NCI-H774 (cell line): ENCODE measurements at places on chromosomes 13 and 19.

- DNase-seq, result no peak
Observed at GRCh38 chr19:55132453-55133129, 15.2 kb upstream of the PPP1R12C start.

- DNase-seq, result no peak
Observed at GRCh38 chr19:38974624-38975213, 823 bp downstream of the FBXO17 start.

GRCh38 chr19:35155441-35155840 lies 906 bp downstream of the FXYD5 start:
- no peak for DNase-seq

DNA sequence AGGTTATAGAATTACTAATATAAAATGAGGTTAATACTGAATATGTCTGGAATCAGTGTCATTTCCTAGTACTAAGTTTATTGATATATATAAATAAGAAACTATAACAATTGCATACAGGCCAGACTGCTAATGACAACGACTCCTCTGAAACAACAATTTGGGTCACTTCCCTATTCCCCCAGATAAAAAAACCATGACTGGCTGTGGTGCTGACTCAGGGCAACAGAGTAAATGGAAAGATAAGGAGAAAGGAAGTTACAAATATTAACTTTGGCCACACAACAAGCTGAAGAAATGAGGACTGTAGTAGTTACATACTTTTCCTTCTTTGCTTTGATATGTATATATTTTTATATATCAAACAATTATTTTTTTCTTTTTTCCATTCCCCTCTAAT lies 263.7 kb upstream of the PCDH9 start:
- no peak for DNase-seq

- DNase-seq, result no peak
Observed at GRCh38 chr13:109704771-109705635, 81.4 kb downstream of the IRS2 start.

DNA sequence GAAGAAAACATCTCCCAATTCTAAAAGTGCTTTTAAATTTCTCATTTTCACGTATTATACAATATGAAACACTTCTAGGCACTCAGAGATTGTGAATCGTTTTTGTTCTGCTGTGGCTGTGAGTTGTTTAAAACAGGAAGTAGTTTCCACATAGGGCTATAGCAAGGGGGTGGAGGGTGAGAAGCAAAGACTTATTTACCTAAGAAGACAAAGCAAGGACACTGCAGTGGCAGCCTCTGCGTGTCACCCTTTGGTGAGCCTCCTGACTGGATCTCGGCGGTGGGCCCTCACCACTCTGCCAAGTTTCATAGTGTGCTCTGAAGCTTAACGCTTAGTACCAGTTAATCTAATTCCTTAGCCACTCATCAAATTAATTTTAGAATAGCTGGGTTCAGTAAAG lies 56.8 kb downstream of the TNFSF13B start:
- DNase-seq, result peak; percentile 70

DNA sequence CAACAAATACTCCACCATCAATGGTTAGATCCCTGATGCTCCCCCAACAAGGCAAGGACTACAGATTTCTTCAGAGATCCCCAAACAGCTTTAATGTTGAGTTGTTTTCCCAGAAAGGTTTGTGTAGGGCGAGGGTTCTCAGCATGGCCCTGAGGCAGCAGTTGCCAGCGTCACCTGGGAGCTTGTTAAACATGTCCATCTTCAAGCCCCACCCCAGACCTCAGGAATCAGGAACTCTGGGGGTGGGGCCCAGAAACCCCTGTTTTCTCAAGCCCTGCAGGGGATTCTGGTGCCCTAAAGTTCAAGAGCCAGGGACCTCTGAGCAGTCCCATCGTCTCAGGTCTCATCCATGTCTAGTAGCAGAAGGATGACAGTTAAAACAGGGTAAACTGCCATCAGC lies 9.6 kb downstream of the EFNB2 start:
- no peak for DNase-seq

DNA sequence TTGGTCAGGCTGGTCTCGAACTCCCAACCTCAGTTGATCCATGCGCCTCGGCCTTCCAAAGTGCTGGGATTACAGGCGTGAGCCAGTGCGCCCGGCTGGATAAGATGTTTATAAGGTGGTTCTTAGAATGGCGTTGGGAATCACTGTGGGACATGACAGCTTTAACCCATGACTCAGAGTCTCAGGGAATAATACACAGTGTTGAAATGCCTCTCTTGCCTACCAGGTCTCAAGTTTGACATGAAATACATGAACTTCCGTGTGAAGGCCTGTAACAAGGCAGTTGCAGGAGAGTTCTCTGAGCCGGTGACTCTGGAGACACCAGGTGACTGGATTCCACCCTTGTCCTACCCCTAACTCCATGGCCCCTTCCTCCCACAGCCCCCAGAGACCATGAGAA lies 12.6 kb downstream of the FSD1 start:
- DNase-seq, result no peak

DNA sequence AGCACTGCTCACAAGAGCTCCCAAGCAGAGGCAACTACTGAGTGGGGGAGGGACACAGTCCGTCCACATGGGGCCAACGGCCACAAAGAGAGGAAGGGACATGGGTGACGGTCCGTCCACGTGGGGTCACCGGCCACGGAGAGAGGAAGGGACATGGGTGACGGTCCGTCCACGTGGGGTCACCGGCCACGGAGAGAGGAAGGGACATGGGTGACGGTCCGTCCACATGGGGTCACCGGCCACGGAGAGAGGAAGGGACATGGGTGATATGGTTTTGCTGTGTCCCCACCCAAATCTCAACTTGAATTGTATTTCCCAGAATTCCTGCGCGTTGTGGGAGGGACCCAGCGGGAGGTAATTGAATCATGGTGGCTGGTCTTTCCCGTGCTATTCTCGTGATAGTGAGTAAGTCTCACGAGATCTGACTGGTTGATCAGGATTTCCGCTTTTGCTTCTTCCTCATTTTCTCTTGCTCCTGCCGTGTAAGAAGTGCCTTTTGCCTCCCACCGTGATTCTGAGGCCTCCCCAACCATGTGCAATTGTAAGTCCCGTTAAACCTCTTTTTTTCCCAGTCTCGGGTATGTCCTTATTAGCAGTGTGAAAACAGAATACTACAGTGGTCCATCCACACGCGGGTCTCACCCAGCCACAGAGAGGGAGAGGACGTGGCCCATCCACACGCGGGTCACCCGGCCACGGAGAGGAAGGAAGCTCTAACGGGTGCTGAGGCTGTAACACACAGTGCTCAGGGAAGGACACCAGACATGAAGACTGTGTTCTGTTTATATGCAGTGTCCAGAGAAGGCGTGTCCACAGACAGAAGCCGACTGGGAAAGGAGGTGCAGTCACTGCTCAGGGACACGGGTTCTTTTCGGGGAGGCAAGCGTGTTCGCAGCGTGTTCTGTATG lies 48.5 kb downstream of the GAS6 start:
- no peak for DNase-seq

- DNase-seq, result no peak
Observed at GRCh38 chr13:51624695-51625345, 40.6 kb downstream of the WDFY2 start.

DNA sequence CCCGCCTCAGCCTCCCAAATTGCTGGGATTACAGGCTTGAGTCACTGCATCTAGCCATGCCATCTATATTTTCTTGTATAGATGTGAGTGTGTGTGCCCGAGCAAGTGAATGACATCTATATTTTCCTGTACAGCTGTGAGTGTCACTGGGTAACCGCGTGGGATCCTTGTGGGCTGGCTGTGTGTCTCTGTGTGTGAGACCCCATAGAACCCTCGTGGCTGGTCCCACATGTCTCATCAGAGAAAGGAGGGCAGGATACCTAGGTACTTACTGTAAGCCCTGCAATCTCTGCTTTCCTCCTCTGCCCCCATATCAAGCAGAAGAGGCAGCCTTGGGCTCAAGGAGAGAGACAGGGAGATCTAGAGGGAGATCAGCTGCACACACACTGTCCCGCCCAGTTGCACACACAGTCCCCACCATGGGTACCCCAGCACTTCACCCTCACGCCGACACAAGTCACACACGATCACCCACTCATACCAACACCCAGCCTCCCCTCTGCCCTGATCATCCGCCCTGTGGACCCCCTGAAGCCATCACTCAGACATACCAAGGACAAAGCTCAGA lies 655 bp downstream of the DENND1C start:
- no peak for DNase-seq

DNA sequence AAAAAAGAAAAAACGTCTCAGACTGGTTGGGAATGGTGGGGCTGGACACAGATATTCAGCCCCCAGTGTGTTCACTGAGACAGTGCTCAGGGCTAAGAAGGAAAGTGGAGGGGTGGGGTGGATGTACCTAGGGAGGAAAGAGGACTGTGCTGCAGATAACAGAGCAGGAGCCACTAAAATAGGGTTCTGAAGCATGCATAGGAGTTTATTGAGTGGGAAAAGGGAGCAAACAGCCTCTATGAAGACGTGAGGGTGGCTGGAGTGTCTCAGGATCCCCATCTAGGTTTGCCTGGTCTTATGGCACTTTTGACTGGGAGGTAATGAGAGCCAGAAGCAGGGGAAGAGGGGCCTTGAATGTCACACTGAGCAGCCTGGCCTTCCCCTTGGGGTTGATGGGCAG lies 3.4 kb downstream of the MEGF8 start:
- DNase-seq, result no peak

DNA sequence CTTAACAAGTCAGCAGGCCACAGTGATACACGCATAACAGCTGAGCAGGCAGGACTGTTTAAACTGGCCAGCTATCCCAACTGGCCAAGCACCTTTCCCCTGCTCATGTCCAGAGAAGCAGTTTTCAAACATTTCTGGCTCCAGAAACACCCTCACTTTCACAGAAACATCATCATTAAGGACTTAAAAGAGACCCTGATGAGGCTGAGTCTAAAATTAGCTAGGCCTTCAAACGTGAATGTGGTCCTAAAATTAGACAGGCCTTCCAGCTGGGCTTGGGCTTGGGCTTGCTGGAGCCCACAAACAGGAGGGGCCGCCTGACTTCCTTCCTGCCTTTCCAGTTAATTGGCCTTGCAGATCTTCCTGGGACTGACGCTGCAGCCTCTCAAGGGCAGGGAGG lies 334.2 kb downstream of the DNAJC15 start:
- no peak for DNase-seq

DNA sequence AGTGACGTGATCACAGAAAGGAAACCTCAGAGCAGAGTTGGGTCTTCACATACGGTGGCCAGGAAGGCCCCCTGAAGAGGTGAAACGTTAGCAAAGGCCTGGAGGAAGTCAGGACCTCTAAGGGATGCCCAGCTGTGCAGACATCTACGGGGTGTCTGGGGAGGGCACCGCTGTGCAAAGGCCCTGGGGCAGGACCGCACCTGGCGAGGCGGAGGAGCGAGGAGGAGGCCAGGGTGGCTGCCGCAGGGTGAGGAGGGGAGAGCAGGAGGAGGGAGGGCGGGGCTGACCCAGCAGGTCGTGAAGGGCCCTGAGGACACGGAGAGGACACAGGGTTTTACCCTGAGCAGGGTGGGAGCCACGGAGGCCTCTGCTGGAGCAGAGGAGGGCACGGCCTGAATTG lies 11.8 kb upstream of the MADCAM1 start:
- DNase-seq, result no peak

GRCh38 chr19:44776402-44777096 lies 1.1 kb upstream of the CBLC start:
- DNase-seq, result no peak

- DNase-seq, result no peak
Observed at GRCh38 chr13:67318860-67319259, 88.7 kb upstream of the PCDH9 start.

DNA sequence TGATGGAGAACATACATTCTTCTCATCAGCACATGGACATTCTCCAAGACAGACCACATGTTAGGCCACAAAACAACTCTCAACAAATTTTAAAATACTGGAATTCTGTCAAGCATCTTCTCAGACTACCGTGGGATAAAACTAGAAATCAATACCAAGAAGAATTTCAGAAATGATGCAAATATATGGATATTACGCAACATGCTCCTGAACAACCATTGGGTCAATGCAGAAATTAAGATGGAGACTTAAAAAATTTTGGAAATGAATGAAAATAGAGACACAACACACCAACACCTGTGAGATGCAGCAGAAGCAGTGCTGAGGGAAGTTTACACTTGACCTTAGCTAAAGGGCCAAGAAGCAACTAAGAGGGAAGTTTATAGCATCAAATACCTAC lies 162.8 kb downstream of the CACNA1A start:
- DNase-seq, result no peak

DNA sequence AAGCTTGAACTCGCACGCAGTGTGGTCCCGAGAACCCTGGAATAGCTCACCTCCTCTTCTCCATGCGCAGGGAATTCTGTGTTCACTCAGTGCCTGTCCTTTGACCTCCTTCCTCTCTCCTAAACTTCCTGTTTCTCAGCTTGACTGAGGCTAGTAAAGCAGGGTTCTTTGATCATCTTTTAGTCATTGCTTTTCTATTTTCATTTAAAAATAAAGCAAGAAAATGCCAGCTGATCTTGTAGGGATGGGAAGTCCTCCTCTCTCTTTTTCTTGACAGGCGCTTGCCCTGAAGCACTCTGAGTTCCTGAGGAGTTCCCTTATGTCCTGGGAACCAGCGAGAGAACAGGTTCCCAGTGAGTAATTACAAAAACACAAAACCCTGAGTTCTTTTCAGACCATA lies 62.8 kb downstream of the ARHGEF7 start:
- no peak for DNase-seq

GRCh38 chr13:41389580-41389979 lies 67.8 kb upstream of the RGCC start:
- DNase-seq, result no peak

GRCh38 chr19:31344403-31344802 lies 4.8 kb downstream of the TSHZ3 start:
- DNase-seq, result no peak

- DNase-seq, result no peak
Observed at GRCh38 chr19:36837176-36837905, 846 bp downstream of the ZNF790 start.

DNA sequence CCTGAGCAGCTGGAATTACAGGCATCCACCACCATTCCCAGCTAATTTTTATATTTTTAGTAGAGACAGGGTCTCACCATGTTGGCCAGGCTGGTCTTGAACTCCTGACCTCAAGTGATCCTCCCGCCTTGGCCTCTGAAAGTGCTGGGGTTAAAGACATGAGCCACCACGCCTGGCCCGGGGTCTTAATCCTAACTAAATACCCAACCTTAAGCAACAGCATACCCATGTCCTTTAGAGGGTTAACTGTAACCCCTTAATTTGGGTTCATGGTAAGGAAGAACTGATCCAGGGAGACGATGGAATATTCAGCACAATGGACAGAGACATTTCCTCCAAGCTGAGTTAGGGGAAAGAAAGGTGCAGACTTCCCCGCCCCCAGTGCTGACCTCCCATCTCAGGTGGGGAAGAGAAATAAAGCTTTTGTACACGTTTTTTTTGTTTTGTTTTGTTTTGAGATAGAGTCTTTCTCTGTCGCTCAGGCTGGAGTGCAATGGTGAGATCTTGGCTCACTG lies 8.7 kb upstream of the GALP start:
- DNase-seq, result no peak

GRCh38 chr19:3047496-3048189 lies 14.7 kb downstream of the TLE5 start:
- DNase-seq, result peak; percentile 82
